NCI-H1105 treated with DMSO at 0.1 percent for 48 hours (cell line): ENCODE measurements at places on chromosomes 12 and 14.

GRCh38 chr12:83005534-83006197 lies 319.0 kb downstream of the TMTC2 start:
- no peak for DNase-seq

DNA sequence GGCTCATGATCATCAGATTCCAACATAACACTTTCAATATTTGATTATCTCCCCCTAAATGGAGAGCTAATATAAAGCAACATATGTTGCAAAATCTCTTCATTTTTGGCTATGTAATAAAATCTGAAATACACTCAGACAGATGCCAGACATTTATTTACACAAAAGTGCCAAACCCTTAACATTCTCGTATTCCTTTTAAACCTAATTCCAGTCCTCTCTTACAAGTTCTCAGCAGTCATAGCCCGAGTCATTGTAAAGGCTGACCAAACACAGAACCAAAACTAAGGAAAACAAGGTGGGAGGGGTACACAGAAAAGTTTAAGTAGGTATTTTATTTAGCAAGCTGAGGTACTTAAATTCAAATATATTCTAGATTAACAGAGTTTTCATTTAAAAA lies 81.4 kb downstream of the LRP6 start:
- no peak for DNase-seq

DNA sequence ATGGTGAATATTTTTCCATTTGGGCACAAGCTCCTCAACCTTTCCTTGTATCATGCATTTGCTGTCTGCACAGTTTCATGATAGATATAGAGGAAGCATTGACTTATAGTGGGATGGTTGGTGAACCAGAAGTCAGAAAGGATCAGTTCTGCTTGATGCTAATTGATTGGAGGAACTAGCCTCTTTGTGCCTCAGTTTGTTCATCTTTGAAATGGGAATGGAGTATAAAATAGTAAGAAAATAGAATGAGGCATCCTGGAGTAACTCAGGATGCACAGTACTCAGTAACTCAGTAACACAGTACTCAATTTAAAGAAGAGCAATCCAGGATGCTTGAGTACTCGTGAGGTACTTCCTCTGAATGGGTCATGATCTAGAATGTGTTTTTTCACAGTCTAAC lies 109.5 kb downstream of the UNC79 start:
- no peak for DNase-seq

- DNase-seq = peak; percentile 39
Measured at GRCh38 chr12:19431407-19432308, 7.6 kb upstream of the AEBP2 start.

- no peak for DNase-seq
Measured at GRCh38 chr12:49901986-49902385, 1.7 kb downstream of the FAIM2 start.

GRCh38 chr14:95664546-95664945 lies 21.7 kb upstream of the TCL1B start:
- no peak for DNase-seq

GRCh38 chr14:51967521-51967920 lies 21.8 kb upstream of the RTRAF start:
- DNase-seq = no peak
